NCI-H1105 (cell line): ENCODE measurements at places on chromosomes 16 and 17.

GRCh38 chr16:54241525-54241924, 45.1 kb downstream of the IRX3 start:
- DNase-seq: no peak

DNA sequence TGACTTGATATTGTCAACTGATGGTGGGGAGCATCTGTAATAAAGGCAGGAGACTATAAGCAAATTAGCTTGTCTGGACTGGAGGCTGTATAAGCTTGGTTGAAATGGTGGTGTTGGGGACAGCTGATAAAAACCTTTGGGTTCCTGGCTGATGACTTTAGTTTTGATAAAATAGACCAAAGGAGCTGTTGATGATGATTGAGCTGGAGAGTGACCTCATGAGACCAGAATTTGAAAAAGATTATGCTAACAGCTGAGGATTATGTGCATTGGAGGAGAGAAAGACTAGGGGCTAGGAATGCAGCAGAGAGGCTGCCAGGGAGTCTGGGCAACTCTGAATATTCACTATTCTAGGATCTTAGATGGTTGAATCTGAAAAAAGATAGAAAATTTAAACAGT, 8.7 kb upstream of the CDC27 start:
- no peak for DNase-seq

- DNase-seq: no peak
Measured at GRCh38 chr17:46106966-46107644, 86.1 kb downstream of the KANSL1 start.

- DNase-seq: peak; percentile 36
Measured at GRCh38 chr17:80426671-80427326, 11.8 kb downstream of the ENDOV start.

DNA sequence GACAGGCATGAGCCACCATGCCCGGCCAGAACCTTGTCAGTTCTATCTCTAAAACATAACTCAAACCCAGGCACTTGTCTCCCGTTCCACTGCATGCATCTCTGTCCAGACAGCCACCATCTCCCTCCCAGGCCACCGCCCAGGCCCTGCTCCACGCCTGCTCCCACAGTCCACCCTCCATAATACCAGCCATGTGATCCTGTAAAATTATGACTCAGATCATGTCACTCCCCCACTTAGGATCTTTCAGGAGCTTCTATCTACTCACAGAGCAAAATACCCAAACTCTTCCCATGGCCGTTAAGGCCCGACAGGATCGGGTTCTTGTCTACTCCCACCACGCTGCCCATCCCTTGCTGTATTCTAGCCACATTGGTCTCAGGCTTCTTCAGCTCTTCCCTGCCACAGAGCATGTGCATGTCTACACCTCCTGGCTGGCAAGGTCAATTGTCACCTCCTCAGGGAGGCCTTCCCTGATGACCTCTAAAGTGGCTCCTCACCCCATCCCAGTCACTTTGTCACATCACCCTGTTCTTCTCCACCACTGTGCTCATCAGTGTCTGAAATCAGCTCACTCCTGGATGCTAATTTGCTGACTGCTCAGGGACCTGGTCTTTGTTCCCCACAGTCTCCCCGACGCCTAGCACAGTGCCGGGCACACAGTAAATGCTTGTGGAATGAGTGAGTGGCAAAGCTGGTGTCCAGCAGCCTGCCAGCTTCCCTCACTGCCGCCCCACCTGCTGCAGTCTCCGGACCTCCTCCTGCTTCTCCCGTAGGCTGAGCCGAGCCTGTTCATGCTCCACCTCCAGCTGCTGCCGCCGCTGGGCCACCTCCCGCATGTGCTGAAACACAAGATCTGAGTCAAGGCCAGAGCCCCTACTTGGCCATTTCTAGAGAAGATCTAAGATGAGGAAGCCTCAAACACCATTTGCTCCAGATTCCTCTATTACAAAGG, 6.7 kb downstream of the TSPOAP1 start:
- DNase-seq: no peak

DNA sequence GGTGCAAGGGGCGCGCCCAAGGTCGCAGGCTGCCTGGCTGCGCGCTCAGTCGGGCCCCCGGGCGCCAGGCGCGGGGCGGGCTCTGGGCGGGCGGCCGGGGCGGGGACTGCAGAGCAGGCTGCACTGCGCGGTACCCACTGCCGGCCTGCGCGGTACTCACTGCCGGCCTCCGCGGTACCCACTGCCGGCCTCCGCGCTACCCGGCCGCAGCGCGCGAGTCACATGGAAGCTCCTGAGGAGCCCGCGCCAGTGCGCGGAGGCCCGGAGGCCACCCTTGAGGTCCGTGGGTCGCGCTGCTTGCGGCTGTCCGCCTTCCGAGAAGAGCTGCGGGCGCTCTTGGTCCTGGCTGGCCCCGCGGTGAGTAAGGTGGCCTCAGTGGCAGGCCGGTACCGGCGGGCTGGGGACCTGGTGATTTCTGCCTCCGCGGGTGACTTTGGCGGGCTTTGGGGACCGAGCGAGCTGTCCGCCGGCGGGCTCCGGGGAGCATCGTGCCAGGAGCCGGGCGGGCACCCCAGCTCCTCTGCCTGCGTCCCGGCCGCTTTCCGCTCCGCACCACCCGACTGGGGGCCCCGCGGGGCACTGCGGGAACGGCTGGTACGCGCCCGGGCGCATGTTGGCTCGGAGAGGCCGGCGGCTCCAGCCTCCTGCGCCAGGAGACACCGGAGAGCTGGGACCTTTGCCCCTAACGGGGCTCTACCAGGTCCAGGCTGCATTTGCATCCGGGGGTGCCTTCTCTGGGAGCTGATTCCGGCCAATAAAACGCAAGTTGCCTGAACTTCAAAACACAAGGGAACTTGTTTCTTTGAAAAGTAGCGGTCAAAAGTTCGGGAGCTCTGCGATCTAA, at the start of gene SLC47A1:
Gene SLC47A1, plus strand, starts transcription at position 137 of the 844 bp plus-strand sequence. Its CDS starts 86 bp downstream, at position 223.
- peak; percentile 41 for DNase-seq

- no peak for DNase-seq
Measured at GRCh38 chr16:55152875-55153390, 171.1 kb upstream of the IRX6 start.

- no peak for DNase-seq
Measured at GRCh38 chr17:71548540-71549190, 572.2 kb upstream of the SOX9 start.

DNA sequence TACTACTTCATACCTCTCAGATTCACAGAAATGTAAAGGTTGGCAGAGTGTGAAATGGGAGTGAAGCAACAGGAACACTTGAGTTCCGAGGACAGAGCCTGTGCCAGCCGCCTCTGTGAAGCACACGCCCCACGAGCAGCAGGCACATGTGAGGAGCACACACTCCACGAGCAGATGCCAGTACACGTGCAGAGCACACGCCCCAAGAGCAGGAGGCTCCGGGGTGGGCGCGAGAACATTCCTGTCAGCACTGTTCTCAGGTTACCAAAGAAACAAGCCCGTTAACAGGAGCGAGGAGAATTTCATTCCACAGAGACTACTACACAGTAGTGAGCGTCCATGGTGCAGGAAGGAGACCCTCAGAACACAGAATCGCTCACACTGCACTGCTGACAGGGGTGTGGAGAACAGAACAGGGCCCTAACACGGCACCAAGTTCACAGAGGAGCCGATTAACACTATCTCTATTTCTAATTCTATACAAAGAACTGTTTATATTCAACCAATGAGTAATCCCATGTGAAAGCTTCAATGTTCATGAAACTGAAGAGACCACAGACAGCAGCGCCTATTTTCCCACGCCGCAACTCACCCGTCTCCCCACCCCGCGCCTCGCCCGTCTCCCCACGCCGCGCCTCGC, 40.1 kb downstream of the KLHDC4 start:
- no peak for DNase-seq

GRCh38 chr16:65061935-65062518, 59.8 kb downstream of the CDH11 start:
- no peak for DNase-seq

DNA sequence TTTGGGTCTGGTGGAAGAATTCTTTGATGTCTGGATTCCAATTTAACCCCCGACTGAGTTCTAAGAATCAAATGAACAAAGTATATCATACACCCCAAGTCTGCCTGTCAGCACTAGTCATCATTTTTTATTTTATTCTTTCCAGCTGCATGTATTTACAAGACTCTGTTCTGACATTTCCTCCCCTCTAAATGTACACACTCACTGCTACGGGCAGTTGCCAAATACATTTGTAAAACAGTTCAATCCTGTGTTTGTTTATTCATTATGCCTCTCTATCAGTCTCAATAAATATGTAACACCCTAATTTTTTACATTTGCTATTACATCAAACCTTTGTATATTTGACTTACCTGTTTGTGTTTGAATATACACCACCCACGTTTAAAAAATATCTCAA, 422.3 kb upstream of the PSMD7 start:
- no peak for DNase-seq

DNA sequence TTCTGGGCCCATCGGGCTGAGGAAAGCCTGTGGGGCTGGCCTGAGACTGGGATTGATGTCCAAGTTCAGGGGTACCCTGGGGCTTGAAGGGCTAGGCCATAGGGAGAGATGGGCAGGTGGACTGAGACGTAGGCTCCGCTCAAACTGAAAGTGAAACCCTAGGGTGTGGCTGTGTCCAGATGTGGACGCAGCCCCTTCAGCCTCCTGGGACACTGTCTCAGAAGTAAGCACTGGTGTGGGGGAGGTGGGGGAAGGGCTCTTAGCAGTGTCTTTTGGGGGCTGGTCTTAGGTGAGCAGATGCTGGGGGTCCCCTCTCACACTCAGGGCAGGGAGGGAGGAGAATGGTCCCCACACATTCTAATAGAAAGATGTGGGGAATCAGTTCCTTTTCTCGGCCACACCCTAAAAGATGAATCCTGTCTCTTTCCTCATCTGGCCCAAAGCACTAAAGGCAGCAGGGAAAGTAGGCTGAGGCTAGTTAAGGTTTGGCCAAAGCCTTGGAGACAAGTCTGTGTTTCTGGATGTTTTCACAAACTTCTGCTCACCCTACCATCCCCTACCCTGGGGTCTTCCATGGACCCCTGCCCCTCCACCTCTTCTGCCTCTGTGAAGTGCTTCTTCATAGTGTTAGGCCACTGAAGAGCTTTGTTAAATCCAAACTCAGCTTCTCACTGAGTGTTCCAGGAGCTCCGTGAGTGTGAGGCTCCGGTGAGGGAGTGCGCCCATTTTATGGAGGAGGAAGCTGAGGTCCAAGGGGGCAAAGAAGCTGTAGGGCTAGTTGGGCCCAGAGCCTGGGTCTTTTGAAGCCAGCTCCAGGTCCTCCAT, 5.6 kb downstream of the FMNL1 start:
- DNase-seq: no peak

- DNase-seq: no peak
Measured at GRCh38 chr16:70570967-70571570, 47.5 kb downstream of the SF3B3 start.

GRCh38 chr16:89444151-89444723, 46.1 kb downstream of the ANKRD11 start:
- DNase-seq: no peak

GRCh38 chr16:23006380-23006779, 142.9 kb downstream of the USP31 start:
- DNase-seq: no peak

GRCh38 chr17:6555331-6556120, 829 bp downstream of the PITPNM3 start:
- no peak for DNase-seq

DNA sequence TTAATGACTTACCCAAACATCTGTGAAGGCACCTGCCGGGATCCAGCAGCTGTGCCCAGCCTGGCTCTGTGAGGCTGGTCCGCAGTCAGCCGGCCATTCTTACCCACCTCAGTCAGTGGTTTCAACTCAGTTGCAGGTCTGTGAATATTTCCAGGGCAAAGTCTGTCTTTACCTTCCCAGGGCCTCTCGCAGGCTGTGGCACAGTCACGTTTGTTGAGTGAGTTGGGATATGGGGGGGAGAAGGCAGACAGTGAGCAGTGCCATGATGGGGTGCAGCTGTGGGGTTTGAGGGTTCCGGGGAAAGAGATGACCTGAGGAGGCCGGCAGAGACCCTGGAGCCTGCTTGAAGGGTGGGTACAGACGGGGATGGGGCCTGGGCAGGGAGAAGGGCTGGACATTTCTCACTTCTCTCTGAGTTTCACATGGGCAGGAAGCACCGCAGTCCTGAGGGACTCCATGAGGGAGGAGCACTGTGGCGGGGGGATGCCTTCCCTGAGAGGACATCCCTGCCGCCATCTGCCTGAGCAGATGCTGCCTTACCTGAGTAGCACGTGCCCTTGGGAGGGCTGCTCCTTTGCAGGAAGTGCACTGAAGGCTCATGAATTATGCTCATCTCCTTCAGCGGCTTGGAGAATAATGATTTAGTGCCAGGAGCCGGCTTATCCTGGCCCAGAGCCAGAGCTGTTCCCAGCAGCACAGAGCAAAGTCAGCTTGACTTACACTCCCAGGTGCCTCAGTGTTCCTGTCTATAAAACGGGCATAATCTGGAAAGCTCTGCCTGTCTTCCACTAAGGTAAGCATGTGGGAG, 48.1 kb downstream of the KSR1 start:
- no peak for DNase-seq

DNA sequence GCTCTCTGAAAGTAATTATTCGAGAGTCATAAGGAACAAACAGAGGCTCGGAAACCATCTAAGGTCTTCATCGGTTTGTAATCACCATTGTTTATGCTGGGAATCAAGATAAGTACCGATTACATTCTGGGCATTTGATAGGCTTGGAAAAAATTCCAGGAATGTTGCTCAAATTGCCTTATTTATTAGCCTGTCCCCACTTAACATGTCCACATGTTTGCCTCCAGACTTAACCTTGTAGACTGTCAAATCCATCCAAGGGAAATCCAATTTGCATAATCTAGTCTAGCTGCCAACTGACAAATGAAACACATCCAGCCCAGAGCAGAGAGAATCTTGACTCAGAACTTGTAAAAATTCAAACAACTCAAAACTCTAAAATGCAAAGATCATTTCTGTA, 51.3 kb upstream of the TMC5 start:
- DNase-seq: no peak

GRCh38 chr16:10242097-10242496, 59.9 kb upstream of the GRIN2A start:
- no peak for DNase-seq

DNA sequence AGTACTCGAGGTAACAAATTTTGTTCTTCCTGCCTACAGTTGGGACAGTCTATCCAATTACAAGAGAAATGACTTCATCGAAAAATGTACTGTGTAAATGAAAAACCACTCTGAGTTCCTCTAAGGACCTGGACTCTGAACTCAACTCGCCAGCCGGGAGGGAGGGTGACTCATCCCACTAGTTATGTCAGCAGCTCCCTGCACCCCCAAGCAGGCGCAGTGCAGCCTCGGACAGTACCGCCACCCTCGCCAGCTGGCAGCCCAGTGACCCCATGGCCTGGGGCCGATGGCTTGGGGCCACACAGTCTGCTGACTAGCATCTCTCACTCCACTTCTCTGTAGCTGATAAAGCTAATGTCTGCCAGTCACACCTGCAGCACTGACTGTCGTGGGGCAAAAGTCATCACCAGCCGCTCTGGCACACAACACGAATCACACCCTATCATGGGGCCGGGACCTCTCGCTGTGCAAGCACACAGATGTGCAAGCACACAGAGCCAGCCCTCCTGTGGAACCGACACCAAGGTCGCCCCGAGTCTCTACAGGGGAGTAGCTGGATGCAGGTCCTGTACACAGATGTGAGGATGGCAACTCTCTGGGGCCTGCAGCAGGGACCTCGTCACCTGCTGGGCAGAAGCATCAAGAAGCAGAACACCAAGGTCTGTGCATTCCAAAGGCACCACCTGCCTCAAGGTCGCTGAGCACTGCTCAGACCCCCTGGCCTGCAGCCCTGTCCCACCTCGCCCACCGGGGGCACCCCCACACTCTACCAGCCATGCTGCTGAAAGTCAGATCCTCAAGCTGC, 5.7 kb downstream of the CSNK1D start:
- no peak for DNase-seq
